ENCODE measurements at places on chromosomes 7 and 10. TPM values are rescaled to one million over a fixed set of nuclear protein-coding genes. Genes with fewer than 3 reads are reported as not detected.

NUDT13 gene
- 5.4 TPM for total RNA-seq

MSMB gene
- total RNA-seq: not detected

GARIN1A gene
- total RNA-seq: 3.0 TPM

UCMA gene
- not detected for total RNA-seq

DNA sequence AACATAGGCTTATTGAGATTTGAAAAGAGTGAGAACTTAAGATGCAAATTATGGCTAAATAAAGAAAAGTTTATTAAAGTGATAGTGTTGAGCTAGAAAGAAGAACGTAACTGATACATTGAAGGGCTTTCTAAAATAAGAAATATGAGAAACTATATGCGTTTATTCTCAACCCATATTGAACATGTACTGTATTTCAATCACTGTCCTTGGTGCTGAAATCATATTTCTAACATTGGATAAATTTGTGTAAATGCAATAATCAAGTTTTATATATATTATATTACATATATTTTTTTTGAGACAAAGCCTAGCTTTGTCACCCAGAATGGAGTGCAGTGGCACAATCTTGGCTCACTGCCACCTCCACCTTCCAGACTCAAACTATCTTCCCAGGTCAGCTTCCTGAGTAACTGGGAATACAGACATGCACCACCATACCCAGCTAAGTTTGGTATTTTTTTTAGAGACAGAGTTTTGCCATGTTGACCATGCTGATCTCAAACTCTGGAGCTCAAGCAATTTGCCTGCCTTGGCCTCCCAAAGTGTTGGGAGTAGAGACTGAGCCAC is 1065.8 kb downstream of the REEP3 start:
- H3K4me1 ChIP-seq: no peaks in the 10 kb centered on the region
- H3K27me3 ChIP-seq: no peaks in the 10 kb centered on the region

- peaks cover 8% of the 10 kb centered on the region for H3K4me1 ChIP-seq
- H3K36me3 ChIP-seq: no peaks in the 10 kb centered on the region
- no peaks in the 10 kb centered on the region for H3K27me3 ChIP-seq
- no peak overlapping the region for H3K27ac ChIP-seq
These were observed 56.4 kb downstream of the BBS9 start for GRCh38 chr7:33185786-33186185.
